Heart left ventricle (tissue), 16 donors: ENCODE measurements at places on chromosomes 2 and 18. TPM values are rescaled to one million over a fixed set of nuclear protein-coding genes. Genes with fewer than 3 reads are reported as not detected.

DNA sequence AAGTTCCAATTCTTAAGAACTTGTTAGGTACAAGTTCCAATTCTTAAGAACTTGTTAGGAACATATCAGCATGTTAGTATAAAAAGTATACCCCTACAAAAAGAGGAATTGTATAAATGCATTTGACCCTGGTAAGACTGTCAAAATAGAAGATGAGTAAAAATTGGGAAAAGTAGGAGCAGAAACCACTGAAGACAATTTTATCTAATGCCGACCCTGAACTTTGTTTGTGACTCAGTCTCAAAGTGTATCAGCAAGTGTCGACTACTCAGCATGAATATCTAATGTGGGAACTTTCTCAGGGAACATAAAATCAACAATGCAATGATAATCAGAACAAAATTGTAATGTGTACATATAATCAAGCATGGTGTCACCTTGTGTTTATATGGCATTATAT lies 583 bp upstream of the CD226 start:
- no peak for DNase-seq

DNA sequence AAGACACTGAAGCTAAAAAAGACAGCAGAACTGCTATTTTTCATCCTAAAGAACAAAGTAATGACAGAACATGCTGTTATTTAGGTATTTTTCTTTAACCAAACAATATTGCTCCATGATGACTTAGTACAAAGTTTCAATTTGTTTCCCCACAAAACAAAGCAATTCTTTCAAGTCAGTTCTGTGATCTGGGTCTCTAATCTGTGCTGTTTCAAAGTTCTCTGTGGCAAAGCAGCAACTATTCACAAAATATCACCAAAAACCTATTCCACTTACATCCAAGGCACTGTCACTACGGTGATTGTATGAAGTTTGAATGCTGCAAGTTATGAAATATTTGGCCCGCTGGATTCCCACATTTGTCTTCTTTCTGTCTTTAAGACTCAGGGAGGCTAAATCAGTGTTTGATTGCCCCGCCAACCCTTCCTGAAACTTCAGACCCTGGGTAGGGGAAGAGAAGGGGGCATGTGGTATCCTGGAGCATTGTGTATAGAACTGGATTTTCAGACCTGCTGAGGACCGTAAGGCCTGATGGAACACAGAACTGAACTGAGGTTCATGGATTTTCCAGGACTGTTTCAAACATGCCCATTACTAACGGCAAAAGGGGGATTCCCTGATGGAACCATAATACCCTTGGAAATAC lies 13.1 kb upstream of the MFF start:
- no peak for DNase-seq

GRCh38 chr2:121490584-121491133 lies 40.0 kb upstream of the RNU4ATAC start:
- no peak for DNase-seq

DNA sequence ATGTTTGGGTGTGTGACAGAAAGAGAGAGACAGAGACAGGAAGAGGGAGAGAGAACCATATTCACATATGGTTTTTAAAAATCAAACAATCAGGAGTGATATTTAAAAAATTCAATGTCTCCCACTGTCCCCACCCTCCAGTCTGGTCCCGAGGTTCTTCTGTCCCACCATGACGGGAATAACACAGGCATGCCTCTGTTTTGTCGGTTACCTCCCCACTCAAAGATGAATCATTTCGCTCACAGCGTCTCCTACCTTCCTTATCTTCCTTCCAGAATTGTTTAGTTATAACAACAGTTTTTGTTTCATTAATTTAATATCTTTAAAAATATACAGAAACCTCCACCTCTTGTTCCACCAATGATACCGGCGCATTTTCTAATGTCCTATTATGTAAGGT lies 113.0 kb downstream of the KCNF1 start:
- no peak for DNase-seq

Gene TDRD15
- not detected for polyA plus RNA-seq

Gene AOX1
- 5.6 TPM for polyA plus RNA-seq

Gene FTCDNL1
- polyA plus RNA-seq = 0.75 TPM

- peak; percentile 80 for DNase-seq
Measured at GRCh38 chr2:71646028-71646427, 192.7 kb downstream of the DYSF start.

Gene SMYD1
- polyA plus RNA-seq = 157 TPM
